ENCODE measurements at places on chromosomes 2 and 18.

DNA sequence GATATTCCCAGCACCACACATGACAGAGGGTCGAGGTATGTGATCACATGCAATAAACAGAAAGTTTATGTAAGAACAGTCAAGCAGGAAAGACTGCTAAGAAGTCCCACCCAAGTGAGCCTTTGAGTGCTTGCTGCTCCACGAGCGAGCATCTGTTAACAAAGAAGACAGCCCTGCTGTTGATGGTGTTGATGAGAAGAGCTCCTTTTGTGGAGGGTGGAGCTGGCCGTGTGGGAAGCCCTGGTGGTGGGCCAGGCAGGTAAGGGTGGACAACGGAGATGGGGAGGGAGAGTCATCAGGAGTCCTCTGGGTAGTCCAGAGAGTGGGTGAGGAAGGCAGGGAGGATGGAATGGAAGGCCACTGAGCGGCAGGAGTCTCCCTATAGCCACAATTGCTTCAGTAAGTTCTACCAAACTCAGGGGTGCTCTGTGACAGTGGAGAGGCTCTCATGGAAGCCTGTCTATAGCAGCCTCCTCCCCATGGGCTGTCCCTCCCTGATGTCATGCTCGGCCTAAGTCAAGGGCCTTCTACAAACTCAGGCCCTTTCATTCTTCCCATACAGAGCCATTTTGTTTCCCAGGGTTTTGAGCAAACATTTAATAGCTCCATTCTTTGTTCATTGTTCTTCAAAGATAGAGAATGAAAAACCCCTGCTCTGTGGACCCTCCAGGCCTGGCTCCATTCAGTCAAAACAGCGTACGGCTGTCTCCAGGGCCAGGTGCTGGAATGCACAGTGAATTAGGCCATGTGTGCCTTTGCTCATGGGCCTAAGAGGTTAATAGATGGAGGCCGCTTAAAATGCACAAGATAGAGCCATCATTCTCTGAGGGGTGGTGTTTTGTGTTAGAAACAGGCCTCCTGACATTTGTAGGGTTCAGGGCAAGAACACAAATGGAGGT is 494.2 kb upstream of the RAB6C start:
- DNase-seq = no peak

DNA sequence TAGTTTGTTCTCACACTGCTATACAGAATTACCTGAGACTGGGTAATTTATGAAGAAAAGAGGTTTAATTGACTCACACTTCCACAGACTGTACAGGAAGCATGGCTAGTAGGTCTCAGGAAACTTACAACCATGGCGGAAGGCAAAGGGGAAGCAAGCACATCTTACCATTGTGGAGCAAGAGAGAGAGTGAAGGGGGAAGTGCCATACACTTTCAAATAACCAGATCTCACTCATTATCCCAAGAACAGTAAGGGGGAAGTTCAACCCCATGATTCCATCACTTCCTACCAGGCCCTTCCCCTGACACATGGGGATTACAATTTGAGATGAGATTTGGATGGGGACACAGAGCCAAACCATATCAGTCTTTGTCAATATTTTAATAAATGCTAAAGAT is 5.0 kb upstream of the CRYGB start:
- DNase-seq = no peak

DNA sequence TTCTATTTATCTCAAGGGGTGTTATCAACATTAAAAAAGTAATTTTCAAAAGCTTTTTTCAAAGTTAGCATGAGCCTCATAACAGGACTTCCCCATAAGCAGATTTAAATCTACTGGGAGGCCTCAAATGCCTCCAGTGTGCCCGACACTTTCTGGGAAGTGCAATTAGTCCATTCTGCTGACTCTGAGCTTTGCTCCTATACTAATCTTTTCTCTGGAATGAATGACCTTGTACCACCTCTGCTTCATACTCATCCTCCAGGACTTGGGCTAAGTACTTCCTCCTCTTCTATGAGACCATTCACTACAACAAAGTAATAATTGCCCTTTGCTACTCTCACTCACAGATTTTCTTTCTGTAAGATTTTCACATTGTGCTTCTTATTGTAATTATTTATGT is 111.1 kb downstream of the RIT2 start:
- no peak for DNase-seq

GRCh38 chr2:36770542-36771287 is 74.2 kb downstream of the VIT start:
- DNase-seq = peak; percentile 59

- no peak for DNase-seq
Observed at GRCh38 chr2:45851576-45852304, 200.3 kb downstream of the PRKCE start.

- DNase-seq = no peak
Observed at GRCh38 chr18:45976566-45976965, 9.4 kb upstream of the EPG5 start.

DNA sequence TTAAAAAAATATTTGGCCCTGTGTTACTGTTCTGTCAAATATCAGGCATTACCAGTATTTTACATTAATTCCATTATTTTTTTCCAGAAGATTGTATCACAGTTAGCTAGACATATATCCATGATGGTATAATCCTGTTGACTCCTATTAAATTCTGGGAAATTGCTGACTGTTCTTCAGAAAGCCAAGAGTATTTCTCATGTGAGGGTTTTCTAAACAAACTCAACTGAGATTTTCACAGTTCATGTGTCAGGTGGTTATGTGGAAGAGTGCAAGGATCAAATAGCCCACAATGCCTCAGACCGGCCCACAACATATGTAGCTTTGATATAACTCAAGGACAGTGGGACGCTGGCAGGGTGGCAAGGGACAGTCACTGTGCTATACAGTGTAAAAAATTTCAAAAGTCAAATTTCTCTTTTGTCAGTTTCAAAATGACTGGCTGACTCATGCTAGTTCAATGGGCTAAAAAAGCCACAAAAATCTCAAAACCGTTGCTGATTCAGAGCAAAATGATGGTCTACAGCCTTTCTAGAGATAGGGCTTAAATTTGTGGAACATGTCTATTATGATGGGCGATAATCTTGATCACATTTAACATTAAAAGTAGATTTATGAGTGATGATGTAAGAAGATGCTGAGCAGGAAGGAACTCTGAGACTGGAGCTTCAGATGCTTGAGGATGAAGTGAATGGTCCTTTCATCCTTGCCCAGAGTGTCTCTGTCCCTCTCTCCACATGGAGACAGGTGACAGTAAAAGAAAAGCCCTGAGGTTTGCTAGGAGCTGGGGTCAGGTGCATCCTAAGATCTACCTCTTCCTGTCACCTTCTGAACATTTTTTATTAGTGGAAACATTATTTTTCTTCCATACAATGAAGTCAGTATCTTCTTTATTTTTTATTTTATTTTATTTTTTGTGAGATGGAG is 175.8 kb upstream of the PIEZO2 start:
- peak; percentile 25 for DNase-seq

GRCh38 chr2:132605236-132606180 is 64.5 kb downstream of the LYPD1 start:
- DNase-seq = no peak

DNA sequence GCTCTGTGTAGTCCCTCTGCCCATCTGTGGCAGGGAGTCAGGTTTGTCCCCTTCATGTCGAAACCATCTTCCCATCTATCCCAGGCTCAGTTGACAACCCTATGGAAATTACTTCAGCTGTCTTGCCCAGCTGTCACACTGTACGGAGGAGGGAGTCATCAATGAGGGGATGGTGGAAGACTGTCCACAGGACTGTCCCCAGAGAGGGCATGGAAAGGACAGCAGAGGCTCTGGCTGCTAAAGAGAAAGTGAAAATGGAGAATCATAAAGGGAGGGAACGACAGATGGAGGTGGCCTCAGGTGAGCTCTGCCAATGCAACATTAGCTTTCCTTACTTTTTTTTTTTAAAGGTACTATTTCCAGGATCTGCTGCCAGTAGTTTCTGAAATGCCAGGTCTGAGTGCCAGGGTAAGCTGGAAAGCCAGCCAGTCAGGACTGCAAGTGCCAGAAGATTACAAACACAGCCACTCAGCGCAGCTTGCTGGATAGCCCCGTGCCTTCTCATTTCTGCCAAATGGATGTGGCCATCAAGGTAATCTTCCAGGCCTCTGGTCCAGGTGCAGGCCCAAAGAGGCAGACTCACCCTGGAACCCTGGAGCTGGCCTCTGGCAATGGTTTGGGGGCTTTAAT is 192.8 kb downstream of the AGPS start:
- no peak for DNase-seq

DNA sequence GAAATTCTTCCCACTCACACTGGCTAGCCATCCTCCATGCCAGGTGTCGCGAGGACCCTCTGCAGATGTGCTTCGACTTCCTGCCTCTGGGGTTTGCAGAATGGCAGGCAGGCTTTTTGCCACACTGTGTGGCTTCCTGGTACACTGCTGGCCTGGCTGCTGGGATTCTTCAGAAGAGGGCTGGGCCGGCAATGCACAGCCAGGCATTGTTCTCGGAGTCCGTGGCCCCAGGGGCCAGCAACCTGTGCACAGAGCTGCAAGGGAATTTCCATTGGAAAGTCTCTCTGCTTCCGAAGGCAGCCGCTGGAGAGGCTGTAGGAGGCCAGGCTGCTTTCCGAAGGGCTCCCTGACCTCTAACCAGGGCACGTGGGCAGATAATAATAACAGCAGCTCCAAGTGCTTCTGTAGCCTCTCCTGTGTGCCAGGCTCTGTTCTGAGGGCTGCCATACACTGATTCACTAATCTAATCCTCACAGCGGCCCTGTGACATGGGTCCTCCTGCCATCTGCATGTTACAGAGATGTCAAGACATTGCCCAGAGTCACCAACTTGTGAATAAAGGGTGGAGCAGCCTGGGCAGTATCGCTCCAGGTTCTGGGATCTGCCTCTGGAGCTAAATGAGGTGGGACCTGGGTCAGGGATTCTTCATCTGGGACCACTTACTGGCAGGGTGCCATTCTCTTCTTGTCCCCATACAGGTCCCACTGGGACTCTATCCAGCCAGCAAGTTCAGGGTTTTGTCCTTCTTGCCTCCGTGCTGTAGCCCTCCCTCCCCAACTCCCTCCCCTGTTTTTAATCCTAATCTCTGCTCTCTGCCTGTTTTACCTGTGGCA is 5.0 kb downstream of the LDLRAD4 start:
- DNase-seq = no peak

DNA sequence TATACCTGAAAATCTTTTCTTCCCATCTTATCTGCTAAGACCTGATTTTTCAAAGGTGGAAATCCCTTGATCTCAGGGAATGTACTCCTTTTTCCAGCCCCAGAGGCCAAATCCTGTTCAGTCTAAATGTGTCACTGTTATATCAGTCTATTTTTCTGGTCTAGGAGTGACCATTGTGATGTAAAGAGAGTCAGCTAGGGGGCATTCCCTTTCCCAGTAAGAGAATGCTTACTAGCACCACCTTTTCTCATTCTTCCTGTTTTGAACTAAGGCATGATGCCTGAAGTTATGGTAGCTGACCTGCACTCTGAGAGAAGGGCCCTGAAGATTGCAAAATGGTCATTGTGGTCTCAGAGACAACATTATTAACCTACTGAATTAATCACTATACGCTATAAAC is 124.1 kb upstream of the XIRP2 start:
- DNase-seq = no peak

DNA sequence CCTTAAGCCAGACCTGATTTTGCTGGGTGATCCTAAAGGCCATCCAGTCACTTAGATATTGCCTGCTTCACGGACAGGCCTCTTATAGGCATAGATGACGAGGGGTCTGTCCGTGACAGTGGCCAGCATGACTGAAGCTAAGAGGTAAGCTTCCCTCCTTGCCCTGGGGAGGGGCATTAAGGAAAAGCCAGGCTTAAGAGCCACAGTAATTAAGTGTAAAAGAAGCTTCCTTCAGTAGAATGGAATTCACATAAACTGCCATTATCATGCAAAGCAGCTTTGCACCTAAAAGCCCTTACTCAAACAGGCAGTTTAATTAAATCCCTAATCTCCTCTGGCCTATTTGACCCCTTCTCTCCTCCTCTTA is 99.4 kb upstream of the PKDCC start:
- DNase-seq = no peak

- DNase-seq = no peak
Observed at GRCh38 chr2:112646102-112646719, 472 bp downstream of the SLC20A1 start.

- DNase-seq = no peak
Observed at GRCh38 chr18:48026216-48026615, 95.8 kb upstream of the SMAD2 start.

DNA sequence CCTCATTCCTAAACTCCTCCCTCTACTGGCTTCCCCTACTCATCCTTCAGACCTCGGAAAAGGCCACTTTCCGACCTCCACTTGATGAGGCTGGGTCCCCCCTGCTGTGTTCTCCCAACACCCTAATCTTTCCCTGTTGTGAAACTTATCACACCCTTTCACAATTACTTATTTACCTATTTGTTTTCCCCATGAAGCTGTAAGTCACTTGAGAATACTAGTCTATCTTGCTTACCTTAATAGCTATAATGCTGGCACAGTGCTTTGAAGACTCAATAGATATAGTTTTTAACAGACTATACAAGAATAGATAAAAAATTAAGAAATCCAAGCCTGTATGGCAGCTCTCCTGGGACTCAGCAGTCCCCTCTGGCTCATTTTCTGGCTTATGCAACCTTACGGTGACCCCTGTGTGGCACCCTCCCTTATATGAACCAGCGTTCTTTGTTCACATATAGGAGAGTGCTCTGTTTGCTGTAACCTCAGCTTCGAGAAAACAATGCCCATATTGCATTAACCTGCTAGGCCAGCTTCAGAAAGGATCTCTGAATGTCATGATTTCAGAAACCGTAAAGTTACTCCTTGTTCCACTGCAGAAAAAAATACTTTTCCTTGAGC is 220.4 kb upstream of the PKDCC start:
- no peak for DNase-seq

Data from activated T-cell treated with anti-CD3 and anti-CD28 coated beads, Interleukin-2, amount 50 U/mL, for 72 hours (primary cell).